ENCODE measurements at places on chromosomes 7 and 10.

DNA sequence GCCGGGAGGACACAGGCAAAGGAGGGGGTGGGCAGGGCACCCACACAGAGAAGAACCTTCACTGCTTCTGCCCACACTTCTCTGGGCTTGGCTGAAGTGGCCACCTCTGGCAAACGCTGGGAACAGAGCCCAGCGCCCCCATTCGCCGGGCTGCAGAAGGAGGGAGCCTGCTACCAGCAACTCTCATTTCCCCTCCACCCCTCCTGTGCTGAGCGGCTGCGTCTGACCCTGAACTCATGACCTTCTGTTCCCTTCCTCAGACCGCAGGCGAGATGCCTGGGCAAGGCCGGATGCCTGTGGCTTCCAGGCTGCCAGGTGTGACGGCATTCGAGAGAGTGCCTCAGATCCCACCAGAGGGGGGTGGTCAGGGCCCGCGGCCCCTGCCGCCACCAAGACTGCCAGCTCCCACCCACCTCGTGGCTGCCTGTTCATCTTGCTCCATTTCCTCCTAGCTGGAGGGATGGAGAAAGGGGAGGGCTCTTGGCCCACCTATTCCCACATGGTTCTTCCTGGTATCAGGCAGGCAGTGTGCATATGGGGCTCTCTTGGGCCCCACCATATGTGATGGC, 19.8 kb downstream of the DNAJB12 start:
- no peak for DNase-seq

- DNase-seq, result peak; percentile 92
These were observed 5.8 kb upstream of the POLM start for GRCh38 chr7:44087911-44088838.

- DNase-seq, result peak; percentile 49
These were observed 278.1 kb upstream of the NRP1 start for GRCh38 chr10:33612551-33612950.

DNA sequence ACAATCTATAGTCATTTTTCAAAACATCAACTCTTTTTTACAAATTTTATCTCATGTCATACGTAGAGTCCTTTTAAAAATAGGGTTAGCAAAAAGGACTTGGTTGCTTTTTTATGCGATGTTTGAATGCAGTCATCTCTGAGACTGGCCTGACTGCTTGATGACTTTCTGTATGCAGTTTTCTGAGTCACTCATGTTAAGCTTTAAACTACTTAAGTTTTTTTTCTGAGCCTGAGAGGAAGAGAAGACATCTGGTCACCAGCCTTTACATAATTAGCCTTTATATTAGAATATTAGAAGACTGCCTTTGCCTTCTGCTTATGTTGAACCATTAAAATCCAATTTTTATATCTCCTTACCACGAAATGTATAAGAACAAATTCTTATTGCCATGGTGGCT, 834.4 kb upstream of the MBL2 start:
- DNase-seq, result no peak

- no peak for DNase-seq
These were observed 2.4 kb upstream of the SYCE1 start for GRCh38 chr10:133567609-133568286.

DNA sequence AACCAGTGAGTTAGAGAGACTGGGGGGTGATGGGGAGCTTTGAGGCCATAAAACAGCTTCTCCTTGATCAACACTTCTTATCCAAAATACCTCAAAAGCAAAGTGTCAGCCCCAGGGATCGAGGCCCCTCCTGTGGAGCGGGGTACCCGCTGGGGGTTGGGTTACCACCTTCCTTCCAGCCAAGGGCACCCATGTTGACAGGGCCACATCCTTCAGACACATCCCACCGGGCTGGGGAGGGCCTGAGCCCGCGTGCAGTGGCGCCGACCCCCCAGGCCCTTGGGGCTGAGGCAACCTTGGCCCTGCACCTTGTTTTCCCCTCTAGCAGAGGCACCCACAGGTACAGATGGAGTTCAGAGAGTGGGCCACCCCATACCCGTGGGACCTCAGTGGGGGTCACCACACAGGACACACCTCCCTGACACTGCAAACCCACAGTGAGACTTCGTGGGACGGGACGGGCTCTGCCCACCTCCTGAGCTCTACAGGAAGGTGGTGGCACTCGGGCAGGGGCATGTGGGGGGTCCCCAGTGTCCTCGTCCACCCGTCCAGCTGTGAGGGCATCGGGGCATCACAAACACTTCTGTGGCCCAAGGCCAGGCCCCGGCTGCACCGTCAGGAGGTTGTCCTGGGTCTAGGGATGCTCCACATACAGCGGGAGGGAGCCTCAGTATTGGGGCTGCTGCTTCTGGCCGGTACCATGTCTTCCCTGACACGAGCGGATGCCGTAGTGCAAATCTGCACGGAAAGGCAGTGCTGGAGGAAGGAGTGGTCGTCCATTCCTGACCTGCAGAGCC, 10.7 kb downstream of the DPYSL4 start:
- no peak for DNase-seq

Data from AG09319 (cell line).